Fibroblast of skin of abdomen (primary cell): ENCODE measurements at places on chromosomes 11 and 22.

DNA sequence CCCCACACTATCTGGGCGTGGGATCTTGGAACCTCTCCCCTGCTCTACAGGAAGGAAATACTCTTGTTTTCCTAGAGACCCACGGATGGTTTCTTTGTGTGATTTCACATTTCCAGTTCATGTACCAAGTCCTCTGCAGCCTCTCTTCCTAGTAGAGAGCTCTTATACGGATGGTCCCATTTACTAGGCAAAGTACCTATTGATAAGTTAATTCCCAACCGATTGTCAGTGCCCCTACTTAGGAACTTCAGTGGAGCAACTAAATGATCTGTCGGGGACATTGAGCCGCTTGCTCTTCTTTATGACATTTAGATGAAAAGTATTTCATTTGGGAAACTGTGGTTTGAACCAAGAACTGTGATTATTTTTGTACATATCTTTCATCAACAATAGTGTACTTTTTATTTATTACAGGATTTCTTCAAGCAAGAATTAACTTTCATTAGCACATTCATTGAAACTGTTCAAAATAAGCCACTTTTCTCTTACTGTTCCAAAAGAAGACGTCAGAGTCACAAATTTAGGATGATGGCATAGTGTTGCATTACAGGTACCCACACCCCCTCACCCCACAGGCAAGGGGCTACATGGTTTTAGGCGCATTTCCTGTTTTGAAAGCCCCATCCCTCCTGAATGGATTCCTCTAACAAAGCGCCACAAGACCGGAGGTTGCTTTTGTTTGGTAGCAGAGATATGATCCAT lies 34.2 kb downstream of the ELMOD1 start:
- DNase-seq: no peak

DNA sequence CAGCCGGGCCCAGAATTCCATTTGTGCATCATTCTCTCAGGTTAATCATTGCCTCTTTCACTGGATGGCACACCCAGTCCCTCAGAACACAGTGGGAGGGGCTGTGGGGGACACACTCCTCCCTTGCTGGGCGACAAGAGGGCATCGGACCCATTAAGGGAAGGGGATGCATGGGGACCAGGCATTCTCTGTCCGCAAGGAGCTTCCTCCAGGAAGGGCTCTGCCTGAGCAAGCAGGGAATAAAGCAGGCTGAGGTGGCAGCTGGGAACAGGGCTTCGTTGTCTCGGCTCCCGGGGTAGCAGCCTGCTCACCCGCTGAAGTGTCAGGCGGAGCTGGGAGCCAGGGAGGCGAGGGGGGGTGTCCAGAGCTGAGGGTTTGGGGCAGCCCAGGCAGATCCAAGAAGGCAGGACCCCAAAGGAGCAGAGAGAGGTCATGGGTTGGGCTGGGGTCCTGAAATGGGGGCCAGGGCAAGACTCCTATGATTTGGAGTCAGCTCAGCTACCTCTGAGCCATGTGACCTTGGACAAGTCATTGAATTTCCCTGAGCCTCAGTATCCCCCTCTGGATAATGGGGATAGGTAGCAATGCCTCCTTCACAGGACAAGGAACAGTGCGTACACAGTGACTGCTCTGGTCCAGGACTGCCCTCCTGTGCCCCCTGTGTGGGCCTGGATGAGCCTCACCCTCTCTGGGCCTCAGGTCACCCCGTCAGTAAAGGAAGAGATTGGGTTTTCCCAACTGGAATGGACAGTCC lies 1.4 kb downstream of the GAL3ST1 start:
- DNase-seq: no peak

- DNase-seq: no peak
Measured at GRCh38 chr11:70488171-70488703, 89.9 kb downstream of the CTTN start.

GRCh38 chr11:2574553-2575535 lies 125.0 kb downstream of the KCNQ1OT1 start:
- DNase-seq: no peak

DNA sequence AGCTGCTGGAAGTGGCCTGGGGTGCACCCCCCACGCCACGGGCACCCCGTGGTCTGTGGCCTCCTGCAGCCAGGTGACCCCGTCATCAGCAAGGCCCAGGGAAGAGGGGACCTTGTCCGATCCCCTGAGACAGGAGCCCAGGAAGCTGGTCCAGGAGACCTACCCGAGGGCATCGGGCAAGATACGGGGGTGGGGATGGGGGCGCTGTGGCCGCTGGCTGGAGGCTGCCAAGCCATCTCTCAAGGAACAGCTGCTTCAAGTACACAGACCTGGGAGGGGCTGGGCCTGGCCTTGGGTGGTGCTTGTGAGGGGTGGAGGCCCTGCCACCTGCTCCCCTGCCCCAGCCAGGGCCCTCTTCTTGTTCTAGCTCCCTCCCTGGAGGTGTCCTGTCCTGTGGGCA lies 1272.1 kb downstream of the BRD1 start:
- no peak for DNase-seq

DNA sequence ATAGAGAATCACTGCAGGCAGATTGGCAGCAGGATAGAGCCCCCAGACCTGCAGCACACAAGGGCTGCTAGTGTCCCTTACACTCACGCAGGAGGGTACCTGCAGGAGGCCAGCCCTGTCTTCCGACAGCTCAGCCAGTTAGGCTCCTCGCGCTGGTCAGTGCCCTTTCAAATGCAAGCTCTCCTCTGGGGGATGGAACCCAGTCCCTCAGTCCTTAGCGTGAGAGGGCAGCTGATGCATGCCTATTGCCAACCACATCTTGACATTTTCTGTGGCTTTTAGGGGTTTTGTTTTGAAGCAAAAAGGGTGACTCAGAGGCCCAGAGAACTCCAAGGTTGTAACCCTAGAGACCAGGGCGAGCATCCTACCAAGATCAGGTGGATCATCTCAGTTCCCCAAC lies 40.0 kb downstream of the WNT11 start:
- no peak for DNase-seq

DNA sequence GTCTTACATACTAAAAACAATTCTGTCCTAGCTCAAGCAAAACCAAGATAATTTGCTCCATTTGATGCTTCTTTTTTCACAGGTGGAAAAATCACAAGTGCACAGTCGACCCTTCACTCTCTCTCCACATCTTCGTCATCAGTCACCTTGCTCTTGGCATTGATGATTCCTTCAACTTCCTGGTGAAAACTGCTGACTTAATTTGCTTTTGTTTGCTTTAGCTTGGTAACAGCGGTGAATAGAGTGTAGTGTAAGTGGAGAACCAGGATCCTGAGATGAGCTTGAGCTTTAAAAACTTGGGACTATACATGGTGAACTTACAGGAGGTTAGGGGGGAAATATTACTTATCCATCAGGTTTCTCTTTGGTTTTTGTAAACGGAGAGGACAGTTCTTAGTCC lies 331.1 kb upstream of the ARHGAP42 start:
- no peak for DNase-seq
